ENCODE measurements at places on chromosomes 6 and 20.

- H3K4me3 ChIP-seq: no peak overlapping the region
- peaks cover 2% of the 10 kb centered on the region for H3K36me3 ChIP-seq
- H3K27ac ChIP-seq: no peak overlapping the region
- no peaks in the 10 kb centered on the region for H3K27me3 ChIP-seq
Measured at GRCh38 chr6:151098166-151098565, 141.6 kb upstream of the AKAP12 start.

GRCh38 chr6:36984581-36985416, 1.2 kb downstream of the MTCH1 start:
- H3K36me3 ChIP-seq: peaks cover 35% of the 10 kb centered on the region
- H3K4me3 ChIP-seq: peak overlapping the region; percentile 98

- H3K4me1 ChIP-seq: peaks cover 8% of the 10 kb centered on the region
- no peak overlapping the region for H3K4me3 ChIP-seq
- H3K27ac ChIP-seq: no peak overlapping the region
- no peaks in the 10 kb centered on the region for H3K36me3 ChIP-seq
- DNase-seq: no peak
Measured at GRCh38 chr6:168837254-168838036, 396.5 kb downstream of the SMOC2 start.

DNA sequence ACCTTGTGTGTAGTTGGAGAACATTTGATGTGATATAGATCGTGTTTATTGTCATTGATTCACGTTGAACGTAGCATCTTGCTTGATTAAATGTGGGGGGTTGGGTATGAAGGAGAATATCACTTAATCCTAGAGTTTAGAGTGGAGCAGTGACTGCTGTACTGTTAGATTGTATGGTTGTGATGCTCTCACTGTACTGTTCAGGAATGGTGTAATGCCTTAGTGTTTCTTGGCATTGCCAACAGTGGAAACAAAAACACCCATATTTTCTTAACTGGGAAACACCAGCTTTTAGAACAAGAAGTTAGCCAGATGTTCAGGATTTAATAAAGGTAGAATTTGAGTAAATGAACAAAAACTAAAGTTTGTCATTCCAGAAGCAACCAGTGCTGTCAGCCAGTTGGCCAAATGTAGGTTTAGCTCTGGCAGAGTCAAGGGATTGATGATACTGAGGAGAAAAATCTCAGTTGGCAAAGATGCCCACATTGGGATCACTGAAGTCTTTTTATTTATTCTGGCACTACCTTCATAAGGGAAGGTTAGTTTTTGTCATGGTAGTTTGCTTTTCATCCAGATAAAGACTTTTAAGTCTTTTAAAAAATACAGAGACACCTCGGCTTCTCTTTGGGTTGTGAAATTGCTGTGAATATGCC, 129.9 kb downstream of the JARID2 start:
- H3K36me3 ChIP-seq: no peaks in the 10 kb centered on the region
- no peak for DNase-seq
- no peak overlapping the region for H3K27ac ChIP-seq
- no peak overlapping the region for H3K4me3 ChIP-seq

DNA sequence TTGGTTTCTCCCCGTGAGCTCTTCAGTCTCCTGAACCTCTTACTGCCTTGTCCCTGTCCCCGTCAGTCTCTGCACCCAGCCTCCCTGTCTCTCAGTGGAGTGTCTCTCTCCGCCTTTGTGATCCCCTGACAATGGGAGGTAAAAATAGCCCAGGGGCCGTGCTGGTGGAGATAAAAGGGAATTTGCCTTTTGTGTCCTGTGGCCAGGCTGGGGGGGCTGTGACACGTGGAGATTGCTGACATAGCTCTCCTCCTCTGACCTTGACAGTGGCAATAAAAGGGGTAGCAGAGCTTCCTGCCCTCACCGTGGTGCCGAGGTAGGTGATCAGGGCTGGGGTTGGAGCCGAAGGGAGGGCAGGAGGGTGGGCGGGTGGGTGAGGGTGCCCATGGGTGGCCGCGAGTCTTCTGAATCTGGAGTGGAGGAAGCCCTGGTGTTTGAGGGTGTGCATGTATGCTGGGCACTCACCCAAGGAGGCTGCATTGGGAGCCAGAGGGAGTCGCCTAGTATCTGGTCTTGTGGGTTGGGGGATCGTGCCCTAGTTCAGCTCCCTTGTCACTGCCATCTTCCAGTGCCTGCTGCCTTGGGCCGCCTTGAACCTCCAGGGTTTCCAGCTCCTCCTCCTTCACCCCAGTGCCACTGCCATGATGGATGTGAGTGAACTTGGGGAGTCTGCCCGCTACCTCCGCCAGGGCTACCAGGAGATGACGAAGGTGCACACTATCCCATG, 21.9 kb downstream of the MYH7B start:
- no peak for DNase-seq
- H3K27ac ChIP-seq: no peak overlapping the region
- peaks cover 13% of the 10 kb centered on the region for H3K4me1 ChIP-seq
- no peaks in the 10 kb centered on the region for H3K27me3 ChIP-seq

DNA sequence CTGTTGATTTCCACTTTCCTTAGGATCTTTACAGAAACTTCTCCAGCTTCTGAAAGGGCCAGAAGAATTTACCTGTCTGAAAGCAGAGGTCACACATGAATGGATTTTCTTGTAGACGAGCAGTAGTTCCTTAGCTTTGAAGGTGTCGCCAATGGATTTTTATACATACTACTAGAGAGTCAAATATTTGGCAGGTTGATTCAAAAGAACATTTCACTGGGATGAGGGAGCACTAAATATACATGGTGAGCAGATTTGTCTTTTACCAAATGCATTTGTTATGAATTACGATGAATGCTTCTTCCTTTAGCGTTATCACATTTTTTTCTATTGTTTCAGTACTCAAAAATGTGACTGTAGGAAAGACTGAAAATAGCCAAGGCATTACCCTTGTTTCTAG, 162.3 kb downstream of the PAX1 start:
- no peaks in the 10 kb centered on the region for H3K36me3 ChIP-seq
- H3K27me3 ChIP-seq: no peaks in the 10 kb centered on the region
- no peaks in the 10 kb centered on the region for H3K4me1 ChIP-seq
- H3K4me3 ChIP-seq: no peak overlapping the region

DNA sequence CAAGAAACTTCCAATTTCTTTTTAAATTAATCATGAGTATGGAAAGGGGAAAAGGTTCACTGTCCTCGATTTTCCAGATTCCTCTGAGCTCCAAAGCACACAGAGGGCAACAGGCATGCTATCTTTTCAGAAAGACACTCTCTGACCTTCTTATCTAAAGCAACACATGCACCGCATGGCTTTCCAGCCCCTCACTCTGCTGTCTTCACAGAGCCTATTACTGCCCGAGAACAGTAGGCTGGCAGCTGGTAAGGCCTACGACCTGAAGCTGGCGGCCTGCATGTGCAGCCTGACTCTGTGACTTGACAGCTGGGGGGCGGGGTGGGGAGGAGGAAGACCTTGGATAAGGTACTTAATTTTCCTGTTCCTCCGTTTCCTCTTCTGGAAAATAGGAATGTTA, 86.3 kb downstream of the ELOVL4 start:
- no peak for DNase-seq
- H3K36me3 ChIP-seq: no peaks in the 10 kb centered on the region
- H3K27me3 ChIP-seq: peaks cover 2% of the 10 kb centered on the region

GRCh38 chr6:42007286-42008137, 42.8 kb upstream of the TAF8 start:
- peaks cover 14% of the 10 kb centered on the region for H3K4me1 ChIP-seq
- H3K4me3 ChIP-seq: no peak overlapping the region
- no peak for DNase-seq
- H3K27me3 ChIP-seq: no peaks in the 10 kb centered on the region
- H3K36me3 ChIP-seq: no peaks in the 10 kb centered on the region
- H3K27ac ChIP-seq: no peak overlapping the region

- no peak overlapping the region for H3K4me3 ChIP-seq
- no peak overlapping the region for H3K27ac ChIP-seq
- no peaks in the 10 kb centered on the region for H3K36me3 ChIP-seq
- no peaks in the 10 kb centered on the region for H3K4me1 ChIP-seq
- no peak for DNase-seq
Measured at GRCh38 chr6:166693880-166694279, 66.8 kb upstream of the RPS6KA2 start.

DNA sequence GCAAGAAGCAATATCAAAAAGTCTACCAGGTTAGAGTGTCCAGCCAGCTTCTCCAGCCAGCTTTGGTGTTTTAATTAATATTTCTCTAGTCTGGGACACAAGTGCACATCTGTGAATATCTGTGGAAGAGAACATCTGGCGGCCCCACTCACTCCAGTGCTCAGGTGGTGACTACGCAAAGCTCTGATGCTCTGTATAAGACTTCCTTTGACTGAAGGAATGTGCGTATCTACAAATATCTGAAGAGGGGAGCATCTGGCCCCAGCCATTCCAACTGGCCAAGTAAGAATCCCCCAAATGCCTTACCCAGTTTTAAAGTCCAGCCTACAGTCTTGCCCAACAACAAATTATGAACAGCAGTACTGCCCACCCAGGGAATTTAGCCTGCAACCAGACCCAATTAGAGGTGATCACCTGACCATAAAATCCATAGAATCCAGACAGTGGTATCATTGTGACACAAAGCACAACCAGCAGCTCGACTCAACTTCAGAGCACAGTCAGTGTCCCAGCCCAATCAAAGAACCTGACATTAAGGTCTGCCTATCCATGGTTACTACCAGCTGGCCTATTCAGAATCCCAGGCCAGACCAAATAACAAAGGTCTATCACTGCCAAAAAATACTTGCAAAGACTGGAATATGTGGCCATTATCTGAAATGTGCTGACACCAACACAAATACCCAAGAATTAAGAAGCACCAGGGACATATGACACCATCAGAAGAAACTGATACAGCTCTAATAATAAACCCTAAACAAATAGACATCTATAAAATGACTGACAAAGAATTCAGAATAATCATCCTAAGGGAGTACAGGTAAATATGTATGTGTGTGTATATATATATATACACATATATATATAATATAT, 76.1 kb upstream of the MANEA start:
- no peaks in the 10 kb centered on the region for H3K36me3 ChIP-seq
- DNase-seq: no peak
- no peak overlapping the region for H3K4me3 ChIP-seq
- no peaks in the 10 kb centered on the region for H3K4me1 ChIP-seq
- H3K27ac ChIP-seq: no peak overlapping the region

DNA sequence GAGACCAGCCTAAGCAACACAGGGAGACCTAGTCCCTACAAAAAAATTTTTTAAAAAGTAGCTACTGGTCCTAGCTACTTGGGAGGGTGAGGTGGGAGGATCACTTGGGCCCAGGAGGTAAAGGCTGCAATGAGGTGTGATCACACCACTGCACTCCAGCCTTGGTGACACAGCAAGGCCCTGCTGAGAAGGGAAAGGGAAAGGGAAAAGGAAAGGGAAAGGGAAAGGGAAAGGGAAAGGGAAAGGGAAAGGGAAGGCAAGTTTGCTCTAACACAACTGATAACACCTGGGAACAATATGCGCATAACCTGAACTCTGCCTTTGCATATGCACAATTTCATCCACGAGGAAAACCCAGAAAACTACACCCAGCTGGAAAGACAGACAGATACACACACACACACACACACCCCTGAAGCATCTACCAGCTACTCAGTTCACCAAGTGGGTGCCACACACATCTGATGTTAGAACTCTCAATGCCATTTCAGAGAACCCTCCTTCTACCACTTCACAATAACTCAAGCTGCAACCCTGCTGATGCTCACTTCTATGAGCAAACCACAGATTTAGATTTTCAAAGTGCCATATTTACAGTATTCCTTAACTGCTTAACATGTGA, 19.1 kb downstream of the B4GALT5 start:
- H3K36me3 ChIP-seq: no peaks in the 10 kb centered on the region
- no peaks in the 10 kb centered on the region for H3K27me3 ChIP-seq
- no peak overlapping the region for H3K4me3 ChIP-seq
- peaks cover 6% of the 10 kb centered on the region for H3K4me1 ChIP-seq
- DNase-seq: no peak
- H3K27ac ChIP-seq: no peak overlapping the region

DNA sequence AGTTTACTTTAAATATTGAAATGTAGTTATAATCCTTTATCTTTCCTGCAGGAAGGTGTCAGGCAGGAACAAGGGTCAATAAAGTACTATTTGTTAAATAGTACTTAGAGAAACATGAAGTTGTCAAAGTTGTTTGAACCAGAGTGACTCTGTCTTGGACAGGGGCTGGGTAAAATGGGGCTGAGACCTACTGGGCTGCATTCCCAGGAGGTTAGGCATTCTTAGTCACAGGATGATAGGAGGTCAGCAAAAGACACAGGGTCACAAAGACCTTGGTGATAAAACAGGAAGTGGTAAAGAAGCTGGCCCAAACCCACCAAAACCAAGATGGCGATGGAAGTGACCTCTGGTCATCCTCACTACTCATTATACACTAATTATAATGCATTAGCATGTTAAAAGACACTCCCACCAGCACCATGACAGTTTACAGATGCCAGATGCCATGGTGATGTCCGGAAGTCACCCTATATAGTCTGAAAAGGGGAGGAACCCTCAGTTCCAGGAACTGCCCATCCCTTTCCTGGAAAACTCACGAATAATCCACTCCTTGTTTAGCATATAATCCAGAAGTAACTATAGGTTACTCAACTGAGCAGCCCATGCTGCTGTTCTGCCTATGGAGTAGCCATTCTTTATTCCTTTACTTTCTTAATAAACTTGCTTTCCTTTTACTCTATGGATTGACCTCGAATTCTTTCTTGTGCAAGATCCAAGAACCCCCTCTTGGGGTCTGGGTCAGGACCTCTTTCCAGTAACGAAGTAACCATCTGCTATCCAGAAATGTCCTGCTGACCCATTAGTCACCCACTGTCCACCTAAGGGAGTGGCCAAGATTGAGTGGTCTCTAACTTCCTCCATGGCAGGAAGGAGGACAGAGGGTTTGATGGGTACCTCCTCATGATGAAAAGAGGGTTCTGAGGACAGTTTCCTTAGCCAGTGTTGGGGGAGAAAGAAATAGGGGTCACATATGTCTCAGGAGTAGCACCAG, 19.6 kb downstream of the SLC22A2 start:
- H3K27ac ChIP-seq: no peak overlapping the region
- no peaks in the 10 kb centered on the region for H3K27me3 ChIP-seq
- no peak overlapping the region for H3K4me3 ChIP-seq
- no peak for DNase-seq
- peaks cover 1% of the 10 kb centered on the region for H3K4me1 ChIP-seq

DNA sequence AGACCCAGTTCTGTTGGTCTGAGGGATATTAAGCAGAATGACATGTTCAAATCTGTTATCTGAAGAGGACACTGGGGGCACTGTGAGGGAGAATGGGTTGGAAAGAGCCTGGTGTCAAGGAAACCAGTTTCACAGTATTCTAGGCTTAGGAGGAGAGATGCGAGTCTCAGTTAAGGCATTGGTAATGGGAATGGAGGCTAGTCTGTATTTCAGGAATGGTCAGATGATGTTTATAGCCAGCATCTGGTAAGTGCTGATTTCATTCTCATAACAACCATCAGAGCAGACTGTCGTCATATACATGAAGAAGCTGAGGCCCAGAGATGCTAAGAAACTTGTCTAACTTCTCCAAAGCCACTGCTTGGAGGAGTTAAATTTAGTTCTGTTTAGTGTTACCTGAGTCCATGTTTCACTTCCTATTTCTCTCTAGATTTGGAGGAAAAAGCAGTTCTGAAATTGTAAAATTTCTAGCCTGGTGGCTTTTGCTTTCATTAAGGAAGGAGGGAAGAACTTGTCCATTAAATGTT, 242.0 kb downstream of the ARID1B start:
- H3K4me1 ChIP-seq: peaks cover 27% of the 10 kb centered on the region
- H3K4me3 ChIP-seq: no peak overlapping the region
- H3K27ac ChIP-seq: no peak overlapping the region
- no peak for DNase-seq
